Activated effector memory CD4-positive, alpha-beta T cell treated with anti-CD3 and anti-CD28 coated beads, Interleukin-2, amount 50 U/mL, for 16 hours (primary cell): ENCODE measurements at places on chromosomes 4 and X.

DNA sequence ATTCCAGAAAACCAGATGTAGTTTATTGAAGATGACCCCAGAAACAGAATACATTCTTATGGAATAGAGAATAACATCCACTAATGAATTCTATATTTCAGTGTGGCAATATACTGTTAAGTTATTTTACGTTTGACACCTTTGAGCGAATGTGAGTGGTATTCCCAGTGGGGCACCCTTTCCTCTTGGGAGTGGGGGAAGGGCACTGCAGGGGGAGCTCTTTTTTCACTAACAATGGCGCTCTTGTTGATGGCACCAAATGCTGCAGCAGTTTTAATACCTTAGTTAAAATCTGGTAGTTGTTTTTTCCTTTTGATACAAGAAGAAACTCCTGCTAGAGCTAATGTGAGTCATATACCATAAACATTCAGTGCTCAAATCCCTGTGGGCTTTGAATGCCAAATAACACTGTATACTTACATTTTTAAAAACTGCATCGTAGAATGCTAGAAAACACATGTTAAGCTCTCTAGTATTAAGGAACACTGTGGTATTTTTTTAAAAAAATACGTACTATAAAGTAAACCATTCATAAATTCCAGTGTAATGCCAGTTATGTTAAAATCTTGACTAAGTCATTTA lies 178.5 kb downstream of the DCHS2 start:
- DNase-seq: no peak

GRCh38 chr4:137312257-137312656 lies 220.0 kb downstream of the PCDH18 start:
- DNase-seq: no peak

- DNase-seq: no peak
Measured at GRCh38 chr4:130511776-130512175, 1415.8 kb downstream of the C4orf33 start.

DNA sequence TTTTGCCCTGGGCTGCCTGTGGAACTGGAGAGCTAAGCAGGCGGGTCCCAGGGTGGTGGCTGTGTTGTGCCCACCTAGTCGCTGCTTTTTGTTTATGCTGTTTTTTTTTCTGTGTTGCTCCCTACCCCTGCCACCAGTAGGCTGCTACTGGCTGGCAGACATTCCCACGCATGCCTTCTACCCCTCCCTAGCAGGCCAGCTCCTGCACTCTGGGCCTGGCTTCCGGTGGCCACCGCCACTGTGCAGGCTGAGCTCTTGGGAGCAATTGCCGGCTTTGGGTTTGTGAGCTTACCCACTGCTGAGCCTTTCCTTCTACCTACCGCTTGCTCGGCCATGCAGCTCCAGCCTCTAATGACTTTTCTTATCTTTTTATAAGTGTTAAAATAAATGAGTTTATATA lies 57.6 kb downstream of the RBM46 start:
- DNase-seq: no peak

DNA sequence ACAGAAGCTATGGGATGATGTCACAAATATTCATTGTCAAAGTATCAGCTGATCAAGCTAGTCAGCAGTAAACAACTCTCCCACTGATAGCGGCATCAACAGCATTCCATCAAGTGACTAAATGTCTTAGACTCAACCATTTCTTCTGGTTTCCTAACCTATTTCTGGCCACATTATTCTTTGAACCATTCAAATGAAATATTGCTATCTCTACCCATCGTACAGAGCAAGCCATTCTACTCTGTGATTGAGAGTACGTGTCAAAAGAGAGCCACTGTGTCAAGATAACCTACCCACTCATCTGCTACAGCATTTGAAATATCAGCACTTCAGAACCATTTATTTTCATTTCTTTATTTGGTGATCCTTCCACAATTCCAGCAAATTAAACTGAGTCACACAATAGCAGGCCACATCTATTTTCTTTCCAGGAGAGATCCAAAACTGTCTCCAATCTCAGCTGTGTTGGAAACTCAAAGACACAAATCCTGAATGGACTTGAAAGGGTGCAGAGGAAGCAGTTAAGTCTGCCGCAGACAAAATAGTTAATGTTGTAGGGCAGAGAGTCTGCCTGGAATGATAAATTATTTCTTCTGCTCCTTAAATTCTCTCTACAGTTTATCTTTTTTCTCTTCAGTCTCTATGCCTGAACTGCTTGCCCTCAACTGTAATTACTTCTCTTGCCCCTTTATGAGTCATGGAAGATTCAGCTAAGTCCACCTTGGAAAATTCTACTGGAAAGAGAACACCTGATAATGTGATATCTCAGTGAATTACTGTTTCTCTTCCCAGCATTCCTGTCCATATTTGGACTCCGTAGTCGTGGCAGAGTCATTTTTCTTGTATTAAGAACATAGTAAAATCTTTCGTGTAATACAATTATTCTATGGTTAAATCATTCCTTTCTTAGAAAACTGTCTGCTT lies 364.8 kb downstream of the PDGFC start:
- DNase-seq: no peak

GRCh38 chr4:142563682-142564291 lies 282.3 kb downstream of the INPP4B start:
- no peak for DNase-seq
